Cardiac muscle cell (in vitro differentiated cells and primary cell): ENCODE measurements at places on chromosomes 2 and 18. TPM values are rescaled to one million over a fixed set of nuclear protein-coding genes. Genes with fewer than 3 reads are reported as not detected.
A peak's percentile ranks its signal among the peaks of the same experiment; 100 is the strongest.

- no peak overlapping the region for H3K4me3 ChIP-seq
- DNase-seq = peak; percentile 16
- H3K27me3 ChIP-seq = no peaks in the 10 kb centered on the region
- no peak overlapping the region for H3K27ac ChIP-seq
- no peaks in the 10 kb centered on the region for H3K36me3 ChIP-seq
Observed at GRCh38 chr2:240961910-240962299, 36.5 kb upstream of the SNED1 start.

- no peak overlapping the region for H3K4me3 ChIP-seq
- no peak overlapping the region for H3K27ac ChIP-seq
- H3K4me1 ChIP-seq = peaks cover 16% of the 10 kb centered on the region
Observed at GRCh38 chr18:46213295-46213694, 109.1 kb downstream of the HAUS1 start.

GRCh38 chr2:187349326-187349944 is 98.6 kb downstream of the CALCRL start:
- H3K36me3 ChIP-seq = no peaks in the 10 kb centered on the region
- H3K27ac ChIP-seq = no peak overlapping the region
- H3K4me1 ChIP-seq = no peaks in the 10 kb centered on the region
- H3K4me3 ChIP-seq = no peak overlapping the region
- H3K27me3 ChIP-seq = no peaks in the 10 kb centered on the region
- DNase-seq = peak; percentile 70

DNA sequence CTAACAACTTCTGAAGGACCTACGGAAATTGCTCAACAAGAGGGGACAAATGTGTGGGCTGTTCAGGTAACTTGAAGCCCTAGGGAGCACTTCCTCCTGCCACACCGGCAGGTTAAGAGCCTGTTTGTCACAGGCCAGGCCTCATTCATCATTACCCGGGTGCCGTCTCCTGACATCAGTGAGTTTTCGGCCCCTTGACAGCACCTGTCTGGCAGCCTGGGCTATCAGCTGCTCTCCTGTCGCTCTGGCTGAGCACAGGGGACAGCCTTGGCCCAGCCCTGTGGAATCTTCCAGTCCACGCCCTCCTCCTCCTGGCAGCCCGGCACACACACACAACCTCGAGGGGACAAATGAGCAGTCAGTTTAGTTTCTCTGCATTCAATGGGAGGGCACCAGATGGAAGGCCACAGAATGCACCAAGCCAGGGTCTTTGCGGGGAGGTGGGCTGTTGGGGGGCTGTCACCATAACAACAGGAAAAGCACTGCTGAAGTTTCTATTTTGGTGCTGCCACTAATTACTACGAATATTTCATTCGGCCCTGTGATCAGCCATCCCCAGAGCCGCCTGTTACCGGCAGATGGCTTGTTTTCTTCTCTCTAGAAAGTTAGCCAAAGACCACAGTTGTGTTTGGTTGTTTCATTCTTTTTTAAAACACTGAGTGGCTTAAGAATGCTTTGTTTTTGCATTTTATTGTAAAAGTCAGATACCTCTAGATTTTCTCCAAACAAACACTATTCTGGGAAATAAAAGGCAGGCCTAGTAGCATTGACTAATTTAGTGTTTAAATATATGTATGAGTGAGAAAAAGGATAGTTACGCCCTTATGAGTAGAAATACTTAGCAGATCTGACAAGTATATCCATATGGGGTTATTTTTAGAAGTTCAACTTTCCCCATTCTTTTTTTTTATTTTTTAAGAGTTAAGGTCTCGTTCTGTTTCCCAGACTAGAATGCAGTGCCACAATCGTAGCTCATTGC is 189.9 kb upstream of the NDUFV2 start:
- H3K36me3 ChIP-seq = no peaks in the 10 kb centered on the region
- peak; percentile 0 for DNase-seq
- H3K4me1 ChIP-seq = no peaks in the 10 kb centered on the region
- H3K4me3 ChIP-seq = no peak overlapping the region

- H3K27me3 ChIP-seq = no peaks in the 10 kb centered on the region
- no peaks in the 10 kb centered on the region for H3K36me3 ChIP-seq
Observed at GRCh38 chr2:11309706-11310105, 34.7 kb downstream of the ROCK2 start.

DNA sequence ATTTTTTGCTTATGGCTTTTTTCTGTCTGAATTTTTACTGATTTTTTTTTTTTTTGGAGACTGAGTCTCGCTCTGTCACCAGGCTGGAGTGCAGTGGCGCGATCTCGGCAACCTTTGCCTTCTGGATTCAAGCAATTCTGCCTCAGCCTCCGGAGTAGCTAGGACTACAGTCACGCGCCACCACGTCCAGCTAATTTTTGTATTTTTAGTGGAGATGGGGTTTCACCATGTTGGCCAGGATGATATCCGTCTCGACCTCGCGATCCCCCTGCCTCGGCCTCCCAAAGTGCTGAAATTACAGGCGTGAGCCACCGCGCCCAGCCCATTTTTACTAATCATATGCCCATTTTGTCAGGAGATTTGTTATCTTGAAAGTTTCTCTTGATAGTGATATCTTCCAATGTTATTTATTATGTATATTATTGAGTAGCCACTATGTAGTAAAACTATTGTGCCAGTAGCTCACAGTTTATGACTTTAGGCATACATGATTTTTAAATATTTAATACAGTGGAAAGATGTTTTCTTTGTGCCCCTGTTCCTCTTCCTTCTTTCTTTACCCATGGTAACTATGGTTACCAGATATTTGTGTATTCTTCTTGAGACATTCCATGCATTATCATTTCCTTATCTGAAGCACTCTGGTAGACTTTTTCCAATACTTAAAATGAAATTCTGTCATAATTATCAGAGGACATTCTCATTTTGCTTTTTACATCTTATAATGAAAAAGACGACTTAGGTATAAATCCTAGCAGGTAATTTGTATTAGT is 2.1 kb downstream of the HAT1 start:
- H3K4me3 ChIP-seq = no peak overlapping the region
- H3K36me3 ChIP-seq = no peaks in the 10 kb centered on the region
- no peak overlapping the region for H3K27ac ChIP-seq
- H3K4me1 ChIP-seq = peaks cover 11% of the 10 kb centered on the region
- peak; percentile 20 for DNase-seq

DNA sequence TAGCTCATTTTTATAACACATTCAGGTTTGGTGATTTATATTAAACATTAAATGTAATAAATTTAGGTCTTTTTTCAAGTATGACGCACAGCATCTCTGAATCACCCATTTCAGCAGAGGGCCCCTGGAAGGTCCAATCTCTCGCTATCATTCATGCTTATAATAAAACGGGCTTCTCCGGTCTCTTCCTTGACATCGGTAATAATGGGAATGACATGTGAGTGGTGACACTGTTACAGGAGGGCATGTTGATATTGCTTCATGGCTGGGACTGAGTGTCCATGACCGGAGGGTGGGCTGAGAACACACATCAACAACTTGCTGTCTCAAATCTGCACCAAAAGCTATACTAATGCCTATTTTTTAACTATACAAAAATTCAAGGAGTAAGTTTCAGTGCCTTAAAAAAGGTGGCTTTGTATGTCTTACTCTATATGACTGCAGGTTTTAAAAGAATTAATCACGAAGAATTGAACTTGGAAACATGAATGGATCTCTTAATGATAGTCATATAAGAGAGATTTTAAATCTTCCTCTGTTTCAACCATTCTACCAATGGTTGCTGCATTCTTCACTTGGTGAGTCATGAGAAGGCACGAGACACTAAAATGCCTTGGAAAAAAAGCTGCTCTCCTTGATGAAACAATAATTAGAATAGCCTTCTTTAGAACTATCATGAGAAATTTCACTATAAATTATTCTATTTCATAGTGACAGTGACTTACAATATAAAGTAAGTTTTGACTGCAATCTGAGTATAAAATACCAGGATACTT is 101.9 kb upstream of the NRP2 start:
- H3K4me1 ChIP-seq = no peaks in the 10 kb centered on the region
- H3K27ac ChIP-seq = no peak overlapping the region
- no peaks in the 10 kb centered on the region for H3K36me3 ChIP-seq
- no peaks in the 10 kb centered on the region for H3K27me3 ChIP-seq

LDAH gene
- 21.1 and 28.3 TPM in 2 replicates for polyA plus RNA-seq

CFAP221 gene
- polyA plus RNA-seq = 13.6 and 20.1 TPM in 2 replicates
